ENCODE measurements at places on chromosomes 5 and 9.

- peak; percentile 48 for DNase-seq
These were observed at the start of gene PCDHB7 for GRCh38 chr5:141172381-141173204. PCDHB7 (plus strand) TSS chr5:141172644; CDS start chr5:141172836, 192 bp downstream.

- peak; percentile 87 for DNase-seq
These were observed at the start of gene LIFR for GRCh38 chr5:38556599-38557307. LIFR (minus strand) TSS chr5:38556646; CDS start chr5:38530647, 25,999 bp downstream.

DNA sequence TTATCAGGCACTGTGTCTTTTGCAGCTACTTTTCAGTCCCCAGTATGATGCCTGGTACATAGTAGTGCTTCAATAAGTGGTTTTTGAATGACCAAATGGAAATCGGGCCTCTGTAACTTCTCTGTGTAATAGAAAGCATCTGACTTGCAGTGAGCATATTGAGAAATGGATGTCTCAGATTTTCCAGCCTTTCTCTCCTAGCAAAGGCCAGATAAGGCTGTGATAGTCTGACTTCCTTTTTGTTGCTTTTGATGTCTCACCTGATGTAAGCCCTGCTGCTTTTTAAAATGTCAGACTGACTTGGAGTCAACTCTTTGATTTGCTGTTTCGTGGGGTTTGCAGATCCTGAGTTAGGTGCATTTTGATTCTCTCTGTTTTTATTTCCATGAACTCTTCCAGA lies 590.0 kb upstream of the ZNF608 start:
- no peak for DNase-seq

- no peak for DNase-seq
These were observed 440.4 kb downstream of the DMRT2 start for GRCh38 chr9:1490341-1491232.

DNA sequence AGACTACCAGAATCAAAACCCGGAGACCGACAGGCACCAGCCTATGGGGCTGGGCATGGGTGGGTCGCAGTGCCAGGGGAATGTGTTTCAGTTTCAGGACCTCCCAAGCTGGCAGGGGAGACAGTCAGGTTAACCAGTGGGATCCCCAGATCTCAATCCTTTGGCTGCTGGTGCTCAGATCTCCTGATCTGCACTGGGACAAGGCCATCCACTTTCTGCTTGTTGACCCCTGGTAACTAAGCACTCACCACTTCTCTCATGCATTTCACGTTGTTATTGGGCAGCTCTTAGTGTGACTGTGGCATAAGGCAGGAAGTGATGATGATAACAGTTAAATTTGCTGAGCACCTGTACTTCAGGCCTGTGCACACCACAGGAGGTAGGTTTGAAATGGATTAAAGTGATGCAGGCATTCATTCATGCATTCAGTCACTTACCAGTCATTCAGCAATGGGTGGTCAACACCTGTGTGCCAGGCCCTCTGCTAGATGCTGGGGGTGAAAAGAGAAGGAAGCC lies 42.1 kb upstream of the STXBP1 start:
- DNase-seq = no peak

DNA sequence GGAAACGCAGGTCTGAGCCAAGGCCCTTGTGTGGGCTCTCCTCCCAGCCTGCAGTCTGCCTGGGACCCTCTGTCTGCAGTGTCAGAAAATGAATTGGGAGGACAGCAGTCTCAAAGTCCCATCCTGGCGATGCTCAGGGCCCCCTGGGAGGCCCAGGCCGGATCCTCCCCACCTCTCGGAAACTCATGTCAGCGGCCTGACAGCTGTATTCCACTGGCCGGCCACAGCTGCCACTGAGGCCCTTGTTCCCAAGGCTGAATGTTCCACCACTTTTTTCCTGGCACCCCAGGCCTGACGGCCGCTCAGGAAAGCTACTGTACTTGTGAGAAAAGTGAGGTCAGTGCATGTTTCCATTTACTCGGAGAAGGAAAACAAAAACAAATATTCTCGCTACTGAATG lies 180.0 kb downstream of the FGF18 start:
- no peak for DNase-seq

- peak; percentile 93 for DNase-seq
These were observed 54.5 kb downstream of the GABBR2 start for GRCh38 chr9:98654247-98654646.

DNA sequence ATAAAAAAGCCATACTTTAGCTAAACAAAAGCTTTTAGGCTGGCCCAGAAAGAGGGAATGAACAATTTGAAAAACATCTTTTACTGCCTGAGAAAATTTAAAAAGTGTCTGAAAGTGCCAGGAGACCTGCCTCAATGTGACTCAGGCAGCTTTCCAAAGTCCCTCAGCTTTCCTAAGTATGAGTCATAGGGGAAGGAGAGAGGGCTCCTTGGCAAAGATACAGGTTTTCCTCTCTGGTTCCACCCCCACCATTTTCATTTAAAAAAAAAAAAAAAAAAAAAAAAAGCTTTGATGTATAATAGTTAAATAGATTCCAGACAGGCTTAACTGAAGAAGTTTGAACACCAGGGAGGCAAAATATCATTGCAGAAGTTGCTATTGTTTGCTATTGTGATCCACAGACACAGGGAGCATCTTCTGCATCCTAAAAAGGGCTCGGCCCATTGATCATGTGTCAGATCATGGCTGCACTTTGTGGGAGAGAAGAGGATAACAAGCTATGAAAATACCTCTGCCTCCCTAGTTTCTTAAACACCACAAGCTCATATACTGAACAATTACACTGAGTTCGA lies 71.5 kb downstream of the MRPS27 start:
- peak; percentile 92 for DNase-seq

DNA sequence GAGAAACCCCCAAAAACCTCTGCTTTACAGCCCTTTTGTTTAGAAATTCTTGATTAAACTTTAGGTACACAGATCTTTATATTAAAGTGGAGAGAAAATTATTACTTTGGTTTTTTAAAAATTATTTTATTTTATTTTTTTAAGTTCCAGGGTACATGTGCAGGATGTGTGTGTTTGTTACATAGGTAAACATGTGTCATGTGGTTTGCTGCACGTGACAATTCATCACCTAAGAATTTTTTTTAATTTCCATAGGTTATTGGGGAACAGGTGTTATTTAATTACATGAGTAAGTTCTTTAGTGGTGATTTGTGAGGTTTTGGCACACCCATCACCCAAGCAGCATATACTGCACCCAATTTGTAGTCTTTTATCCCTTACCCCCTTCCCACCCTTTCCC lies 581.7 kb downstream of the CSNK1G3 start:
- DNase-seq = no peak

DNA sequence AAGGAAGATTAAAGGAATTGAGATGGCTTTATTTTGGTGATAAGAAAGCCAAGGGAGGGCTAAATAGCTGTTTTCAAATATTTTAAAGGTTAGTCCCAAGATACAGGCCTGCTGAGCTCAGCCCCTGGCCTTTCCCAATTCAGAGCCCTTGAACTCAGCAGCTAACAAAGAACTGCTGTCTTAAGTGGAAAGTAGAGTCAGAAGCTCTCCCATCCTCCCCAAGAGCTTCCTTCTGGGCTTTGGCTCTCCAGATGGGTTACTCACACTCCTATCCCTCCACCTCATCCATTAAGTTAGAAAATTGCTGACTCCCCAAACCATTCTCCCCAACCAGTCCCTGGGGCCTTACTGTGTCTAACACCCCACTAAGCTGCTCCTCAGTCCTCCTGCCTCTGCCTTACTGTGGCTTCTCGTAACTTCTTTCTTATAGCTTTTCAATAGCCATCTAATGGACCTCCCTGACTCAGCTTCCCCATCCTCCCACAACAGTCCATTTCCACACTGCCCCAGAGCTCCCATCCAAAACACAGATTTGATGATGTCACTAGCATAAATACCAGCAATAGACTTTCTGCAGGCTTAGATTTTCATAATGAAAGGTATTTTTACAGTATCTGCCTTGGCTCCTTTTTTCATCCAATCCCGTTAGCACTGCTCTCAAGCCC lies 239.1 kb downstream of the ENC1 start:
- DNase-seq = no peak

GRCh38 chr5:27472871-27473270 lies 434.5 kb upstream of the CDH9 start:
- no peak for DNase-seq

DNA sequence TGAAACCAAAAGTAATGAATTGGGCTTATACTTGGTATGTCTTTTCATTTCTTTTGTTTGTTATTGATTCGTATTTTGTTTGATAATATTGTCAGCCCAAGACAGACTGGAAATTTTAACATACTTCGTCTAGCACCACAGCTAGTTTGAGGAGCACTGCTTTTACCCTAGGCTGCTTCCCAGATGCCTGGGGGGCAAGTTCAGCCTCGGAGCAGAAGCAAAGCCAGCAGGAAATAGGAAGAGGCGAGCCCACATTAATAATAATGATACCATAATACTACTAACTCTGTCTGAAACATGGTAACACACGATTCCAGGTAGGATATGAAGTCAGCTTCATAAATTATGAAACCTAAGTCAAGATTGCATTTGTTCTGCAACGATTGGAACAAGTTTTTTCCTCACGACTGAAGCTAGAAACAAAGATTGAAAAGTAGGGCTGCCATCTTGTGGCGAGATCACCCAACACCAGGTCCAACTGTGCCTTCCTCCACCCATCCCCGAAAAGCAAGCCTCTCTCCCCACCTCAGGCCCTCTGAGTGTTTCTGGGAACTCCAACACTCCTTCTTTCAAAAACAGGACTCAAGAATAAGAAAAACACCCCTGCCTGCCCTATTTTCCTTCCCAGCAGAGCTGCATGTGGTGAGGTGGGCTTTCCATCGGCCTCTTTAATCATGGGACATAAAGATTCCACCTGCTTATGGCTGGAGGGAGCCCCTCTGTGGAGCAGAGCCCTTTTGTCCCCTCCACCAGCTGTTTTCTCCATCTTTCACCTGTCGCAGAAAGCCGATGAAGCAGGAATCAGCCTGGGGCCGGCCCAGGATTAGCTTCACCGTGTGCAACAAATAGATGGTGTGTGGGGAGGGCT lies 236.4 kb downstream of the CAAP1 start:
- peak; percentile 27 for DNase-seq
